ENCODE measurements at places on chromosomes 2 and 18. TPM values are rescaled to one million over a fixed set of nuclear protein-coding genes. Genes with fewer than 3 reads are reported as not detected.

- DNase-seq = no peak
- H3K4me3 ChIP-seq = no peak overlapping the region
- H3K27me3 ChIP-seq = peaks cover 26% of the 10 kb centered on the region
- H3K27ac ChIP-seq = no peak overlapping the region
- peaks cover 18% of the 10 kb centered on the region for H3K4me1 ChIP-seq
Measured at GRCh38 chr2:3758906-3759305, 55.5 kb downstream of the DCDC2C start.

Gene STAMBP
- total RNA-seq = 39.4 TPM

DNA sequence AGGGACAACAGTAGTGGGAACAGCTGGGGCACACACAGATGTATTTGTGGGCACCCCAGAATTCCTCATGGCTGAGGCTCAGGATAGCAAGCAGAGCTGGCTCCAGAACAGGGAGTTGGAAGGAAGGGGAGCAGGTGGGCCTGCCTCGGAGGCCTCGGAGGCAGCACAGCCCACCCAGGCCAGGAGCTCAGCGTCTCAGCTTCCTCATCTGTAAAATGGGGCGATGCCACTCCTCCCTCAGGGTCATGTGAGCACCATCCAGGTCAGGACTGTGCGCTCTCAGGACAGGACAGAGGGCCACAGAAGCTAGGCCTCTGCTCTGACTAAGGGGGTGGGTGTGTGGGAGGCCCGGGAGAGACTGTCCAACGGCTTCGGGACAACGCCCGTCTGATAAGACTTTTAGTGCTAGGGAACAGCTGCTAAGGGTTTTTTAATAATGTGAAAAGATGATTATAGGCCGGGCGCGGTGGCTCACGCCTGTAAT is 106.2 kb downstream of the HDAC4 start:
- H3K36me3 ChIP-seq = no peaks in the 10 kb centered on the region
- H3K27ac ChIP-seq = peak overlapping the region; percentile 15
- H3K4me1 ChIP-seq = peaks cover 62% of the 10 kb centered on the region
- no peaks in the 10 kb centered on the region for H3K27me3 ChIP-seq
- DNase-seq = no peak

DNA sequence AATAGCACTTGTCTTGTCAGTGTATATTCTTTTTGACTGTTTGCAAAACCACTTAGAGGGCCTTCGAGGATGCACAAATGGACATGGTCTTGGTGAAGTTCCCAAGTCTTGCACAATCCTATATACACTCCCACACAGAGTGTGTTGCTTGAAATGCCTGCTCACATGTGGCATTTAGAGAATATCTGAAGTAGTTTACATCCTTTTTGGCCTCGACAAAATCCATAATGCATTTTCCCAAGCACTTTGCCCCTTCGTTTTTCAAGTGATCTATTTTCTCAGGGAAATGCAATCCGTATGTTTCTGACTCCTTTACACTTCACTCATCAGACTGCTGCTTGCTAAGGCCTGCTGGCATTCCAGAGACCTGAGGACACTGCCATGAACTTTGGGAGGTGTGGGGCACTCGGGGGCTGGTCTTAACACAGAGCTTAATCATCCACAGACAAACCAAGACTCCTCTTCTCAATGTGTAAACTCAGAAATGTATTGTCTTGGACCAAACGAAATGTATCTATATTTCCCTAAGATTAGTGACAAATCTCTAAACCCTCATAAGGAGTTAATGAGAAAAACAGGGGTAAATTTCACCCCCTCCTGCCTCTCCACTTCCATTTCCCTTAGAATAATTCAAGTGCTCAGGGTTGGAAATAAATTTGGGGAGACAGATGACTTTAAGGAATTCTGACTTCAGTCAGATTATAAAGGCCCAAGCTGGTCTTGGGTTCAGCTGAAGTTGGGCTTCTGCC is 219.3 kb upstream of the APCDD1 start:
- H3K4me1 ChIP-seq = peaks cover 6% of the 10 kb centered on the region
- H3K36me3 ChIP-seq = no peaks in the 10 kb centered on the region
- no peak for DNase-seq
- no peak overlapping the region for H3K4me3 ChIP-seq
- H3K27me3 ChIP-seq = peaks cover 20% of the 10 kb centered on the region

- no peaks in the 10 kb centered on the region for H3K4me1 ChIP-seq
- DNase-seq = no peak
- H3K4me3 ChIP-seq = no peak overlapping the region
- H3K36me3 ChIP-seq = no peaks in the 10 kb centered on the region
- no peaks in the 10 kb centered on the region for H3K27me3 ChIP-seq
Measured at GRCh38 chr2:171505374-171505773, 16.9 kb upstream of the CYBRD1 start.

- H3K36me3 ChIP-seq = no peaks in the 10 kb centered on the region
- H3K27ac ChIP-seq = peak overlapping the region; percentile 7
- DNase-seq = no peak
- no peak overlapping the region for H3K4me3 ChIP-seq
- no peaks in the 10 kb centered on the region for H3K27me3 ChIP-seq
- H3K4me1 ChIP-seq = no peaks in the 10 kb centered on the region
Measured at GRCh38 chr2:207632575-207633493, 7.6 kb upstream of the METTL21A start.

- no peaks in the 10 kb centered on the region for H3K36me3 ChIP-seq
- H3K4me3 ChIP-seq = no peak overlapping the region
- H3K4me1 ChIP-seq = no peaks in the 10 kb centered on the region
- H3K27ac ChIP-seq = no peak overlapping the region
- no peaks in the 10 kb centered on the region for H3K27me3 ChIP-seq
Measured at GRCh38 chr2:183072177-183072576, 6.4 kb upstream of the DUSP19 start.

Gene BMP10
- total RNA-seq = not detected

- no peak overlapping the region for H3K27ac ChIP-seq
- no peaks in the 10 kb centered on the region for H3K4me1 ChIP-seq
- H3K4me3 ChIP-seq = no peak overlapping the region
- H3K27me3 ChIP-seq = no peaks in the 10 kb centered on the region
Measured at GRCh38 chr2:54233832-54234649, 22.0 kb downstream of the TSPYL6 start.

DNA sequence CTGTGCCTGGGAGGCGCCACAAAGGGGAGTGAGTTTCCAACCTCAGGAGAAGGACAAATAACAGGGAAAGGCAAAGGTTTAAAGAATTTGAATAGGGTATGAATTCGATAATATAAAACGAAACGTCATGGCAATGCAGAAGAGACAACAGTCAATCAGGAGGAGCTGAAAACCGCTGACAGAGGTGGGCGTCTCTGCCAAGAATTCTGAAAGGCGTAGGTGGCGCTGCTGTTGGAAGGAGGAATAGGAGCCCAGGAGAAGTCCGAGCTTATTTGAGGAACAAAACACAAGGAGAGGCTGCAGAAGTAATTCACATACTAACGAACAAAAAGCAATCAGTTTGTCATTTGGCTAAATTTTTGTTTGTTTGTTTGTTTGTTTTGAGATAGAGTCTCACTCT is 485.8 kb upstream of the POU3F3 start:
- no peaks in the 10 kb centered on the region for H3K36me3 ChIP-seq
- H3K27ac ChIP-seq = no peak overlapping the region
- peaks cover 16% of the 10 kb centered on the region for H3K27me3 ChIP-seq
- no peak for DNase-seq

DNA sequence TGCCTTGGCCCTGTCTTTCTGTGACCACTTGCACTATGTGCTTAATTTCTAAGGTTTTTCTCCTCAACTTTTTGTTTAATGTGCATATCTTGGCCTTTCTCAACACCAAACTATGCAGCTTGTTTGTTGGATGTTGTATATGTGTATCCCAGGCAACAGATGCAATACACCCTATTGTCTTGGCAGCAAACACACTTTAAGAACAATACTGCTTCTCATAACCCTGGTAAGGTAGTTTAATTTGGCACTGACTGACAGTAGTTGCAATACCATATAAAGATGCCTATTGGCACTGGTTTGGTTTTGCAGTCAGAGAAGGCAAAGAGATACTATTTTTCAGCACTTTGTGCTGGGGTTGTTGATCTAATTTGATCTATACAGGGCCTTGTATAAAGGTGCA is 360.7 kb upstream of the CWC22 start:
- H3K4me1 ChIP-seq = peaks cover 10% of the 10 kb centered on the region
- H3K4me3 ChIP-seq = no peak overlapping the region
- no peak for DNase-seq
- peaks cover 6% of the 10 kb centered on the region for H3K27me3 ChIP-seq
- H3K36me3 ChIP-seq = no peaks in the 10 kb centered on the region

GRCh38 chr2:127486247-127487058 is 39.8 kb downstream of the IWS1 start:
- H3K27ac ChIP-seq = no peak overlapping the region
- H3K27me3 ChIP-seq = no peaks in the 10 kb centered on the region
- peaks cover 37% of the 10 kb centered on the region for H3K36me3 ChIP-seq
- H3K4me3 ChIP-seq = no peak overlapping the region
- no peak for DNase-seq

- no peaks in the 10 kb centered on the region for H3K27me3 ChIP-seq
- H3K27ac ChIP-seq = no peak overlapping the region
- no peaks in the 10 kb centered on the region for H3K36me3 ChIP-seq
- H3K4me1 ChIP-seq = peaks cover 4% of the 10 kb centered on the region
Measured at GRCh38 chr18:73136134-73136533, 268.3 kb upstream of the NETO1 start.

GRCh38 chr2:196742685-196743084 is 56.8 kb downstream of the GTF3C3 start:
- peaks cover 40% of the 10 kb centered on the region for H3K36me3 ChIP-seq
- H3K27me3 ChIP-seq = no peaks in the 10 kb centered on the region
- H3K4me3 ChIP-seq = no peak overlapping the region
- peaks cover 5% of the 10 kb centered on the region for H3K4me1 ChIP-seq
- DNase-seq = no peak
- no peak overlapping the region for H3K27ac ChIP-seq

DNA sequence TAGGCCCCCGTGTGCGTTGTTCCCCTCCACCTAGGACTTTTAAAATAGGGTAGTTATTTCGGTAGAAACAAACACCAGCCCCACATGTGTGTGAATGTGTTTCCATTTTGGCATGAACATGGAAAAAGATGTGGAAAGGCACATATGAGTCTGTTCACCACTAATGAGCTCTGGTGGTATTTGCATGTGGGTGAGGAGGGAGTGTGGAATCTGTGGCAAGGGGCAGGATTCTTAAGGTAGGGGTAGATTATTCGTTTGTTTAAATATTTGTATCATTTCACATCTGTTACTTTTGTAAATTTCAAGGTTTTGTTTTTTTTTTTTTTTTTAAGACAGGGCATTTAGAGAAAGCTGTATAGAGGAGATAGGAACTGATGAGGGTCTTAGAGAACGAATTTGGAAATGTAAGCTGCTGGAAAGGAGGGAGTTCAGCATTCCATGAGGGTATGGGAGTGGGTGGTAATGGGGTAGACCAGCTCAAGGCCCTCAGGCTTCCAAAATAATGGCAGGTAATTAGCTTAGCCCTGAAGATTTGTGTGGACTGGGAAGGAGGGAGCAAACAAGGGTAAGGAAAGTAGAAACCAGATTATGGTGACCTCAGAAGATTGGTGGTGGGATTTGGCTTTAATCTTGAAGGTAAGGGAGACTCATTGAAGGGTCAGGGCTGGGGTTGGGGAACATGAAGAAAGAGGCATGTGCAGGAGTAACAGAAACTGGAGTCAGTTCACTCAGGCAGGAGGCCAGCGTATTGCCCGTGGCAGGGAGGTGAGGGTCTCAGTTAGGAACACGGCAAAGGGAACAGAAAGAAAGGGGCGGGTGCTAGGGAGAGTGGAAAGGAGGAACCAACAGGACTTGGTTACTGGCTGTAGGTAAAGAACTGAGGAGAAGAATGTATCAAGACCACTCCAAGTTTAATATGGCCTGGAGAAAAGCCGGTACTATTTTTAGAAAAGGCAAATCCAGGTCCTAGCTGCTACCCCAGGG is 123.6 kb downstream of the PLB1 start:
- no peaks in the 10 kb centered on the region for H3K36me3 ChIP-seq
- DNase-seq = no peak
- H3K27me3 ChIP-seq = no peaks in the 10 kb centered on the region
- H3K4me1 ChIP-seq = peaks cover 27% of the 10 kb centered on the region

DNA sequence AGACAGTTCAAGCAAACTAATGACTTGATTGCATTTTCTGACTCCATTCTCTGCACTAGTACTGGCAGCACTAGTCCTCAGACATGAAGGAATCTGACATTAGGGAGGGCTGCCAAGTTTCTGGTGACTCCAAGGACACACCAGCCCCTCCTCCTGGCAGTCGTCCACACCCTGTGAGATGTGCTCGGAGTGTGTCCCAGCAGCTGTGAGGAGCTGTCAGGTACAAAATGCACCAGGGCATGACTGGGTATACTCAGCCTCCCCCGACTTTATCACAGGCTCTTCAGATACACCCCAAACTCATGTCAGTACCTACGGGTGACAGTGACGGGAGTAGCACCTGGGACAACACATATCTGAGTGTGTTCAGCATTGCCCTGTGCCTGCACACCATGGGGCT is 43.1 kb downstream of the EDAR start:
- H3K36me3 ChIP-seq = peaks cover 5% of the 10 kb centered on the region
- H3K27me3 ChIP-seq = no peaks in the 10 kb centered on the region

- H3K27me3 ChIP-seq = no peaks in the 10 kb centered on the region
- DNase-seq = no peak
- peaks cover 8% of the 10 kb centered on the region for H3K4me1 ChIP-seq
- H3K27ac ChIP-seq = no peak overlapping the region
- H3K4me3 ChIP-seq = no peak overlapping the region
- no peaks in the 10 kb centered on the region for H3K36me3 ChIP-seq
Measured at GRCh38 chr2:145654156-145654555, 1134.2 kb upstream of the ZEB2 start.

DNA sequence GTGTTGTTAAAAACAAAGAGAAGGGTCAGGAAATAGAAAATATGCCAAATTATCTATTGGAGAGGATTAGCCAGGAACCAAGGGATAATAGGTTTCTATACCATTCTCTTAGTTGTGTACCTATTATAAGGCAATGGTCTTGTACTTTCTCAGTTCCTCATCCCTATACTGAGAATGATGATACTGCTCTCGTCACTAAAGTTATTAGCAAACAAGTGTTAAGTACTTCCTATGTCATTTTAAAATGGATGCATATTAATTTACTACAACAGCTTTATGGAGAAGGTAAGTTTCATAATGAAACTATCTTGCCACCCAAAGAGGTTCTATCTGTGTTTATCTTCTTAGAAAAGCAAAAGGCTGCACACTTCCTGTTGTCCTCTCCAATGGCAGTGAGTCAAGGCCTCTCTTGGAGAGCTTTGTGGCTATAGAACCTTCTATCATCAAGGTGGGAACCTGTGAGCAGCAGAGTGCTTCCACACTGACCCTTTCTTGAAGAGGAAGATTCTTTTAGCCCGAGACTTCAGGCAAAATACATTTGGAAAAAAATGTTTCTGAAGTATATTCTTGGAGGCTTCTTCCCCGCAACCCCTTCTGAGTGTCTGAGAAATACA is 460.7 kb upstream of the FANCL start:
- no peak overlapping the region for H3K4me3 ChIP-seq
- DNase-seq = no peak
- H3K36me3 ChIP-seq = no peaks in the 10 kb centered on the region
- H3K4me1 ChIP-seq = no peaks in the 10 kb centered on the region

DNA sequence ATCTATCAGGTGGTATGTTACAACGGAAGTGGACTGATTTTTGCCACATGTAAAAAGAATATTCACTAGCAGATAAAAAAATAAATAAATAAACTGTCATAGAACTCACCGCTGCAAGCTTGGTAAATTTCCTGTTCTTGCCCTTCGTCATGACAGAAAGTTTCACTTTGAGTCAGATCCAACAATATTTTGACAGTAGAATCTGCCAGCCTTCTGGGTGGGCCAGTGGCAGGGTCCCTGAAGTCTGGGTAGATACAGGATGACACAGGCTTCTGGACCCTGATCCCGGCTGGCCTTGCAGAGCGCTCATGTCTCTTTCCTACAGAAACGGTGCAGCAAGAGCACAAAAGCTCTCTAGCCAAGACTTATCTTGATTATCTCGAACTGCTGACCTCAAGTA is 97.8 kb upstream of the PMAIP1 start:
- H3K4me3 ChIP-seq = no peak overlapping the region
- no peaks in the 10 kb centered on the region for H3K4me1 ChIP-seq
